ENCODE measurements at places on chromosomes 12 and 14.

- no peak for DNase-seq
Measured at GRCh38 chr12:123995023-123995748, 22.2 kb downstream of the ZNF664 start.

DNA sequence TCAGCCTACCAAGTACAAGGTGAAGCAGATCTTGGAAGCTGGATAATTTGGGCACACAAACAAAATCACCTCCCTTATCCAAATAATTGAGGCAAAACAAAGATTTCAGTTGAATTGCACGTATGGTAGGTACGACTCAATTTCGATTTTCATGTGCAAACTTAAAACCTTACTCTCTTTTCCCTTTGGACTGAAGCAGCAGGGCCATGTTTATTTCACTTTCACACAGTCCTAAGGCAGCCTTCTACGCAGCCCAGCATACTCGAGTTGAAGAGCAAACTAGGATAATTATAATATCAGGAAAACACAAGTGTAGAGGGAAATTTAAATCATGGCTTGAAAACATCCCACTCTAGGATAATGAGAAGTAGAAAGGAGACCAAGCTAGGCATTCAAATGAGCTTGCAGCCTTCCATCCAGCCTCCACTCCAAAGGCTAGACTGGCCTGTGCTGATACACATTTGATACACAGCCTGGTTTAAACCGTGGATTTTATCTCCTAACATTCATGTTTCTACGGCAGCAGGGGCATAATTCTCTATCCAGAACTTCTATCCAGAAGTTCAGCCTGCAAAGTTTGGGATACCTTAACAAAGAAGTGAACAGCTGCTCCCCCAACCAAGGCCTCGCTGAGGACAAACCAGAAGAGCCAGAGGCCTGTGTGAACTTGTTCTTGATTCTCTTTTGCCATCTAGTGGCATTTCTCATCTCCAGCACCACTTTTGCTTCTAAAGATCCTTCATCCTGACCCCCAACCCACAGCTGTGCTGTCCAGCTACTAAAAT lies 2.4 kb upstream of the RNASE7 start:
- DNase-seq = peak; percentile 28

GRCh38 chr12:13707829-13708228 lies 273.6 kb downstream of the GRIN2B start:
- no peak for DNase-seq

- no peak for DNase-seq
Measured at GRCh38 chr12:15038137-15038536, 65.3 kb downstream of the PDE6H start.

DNA sequence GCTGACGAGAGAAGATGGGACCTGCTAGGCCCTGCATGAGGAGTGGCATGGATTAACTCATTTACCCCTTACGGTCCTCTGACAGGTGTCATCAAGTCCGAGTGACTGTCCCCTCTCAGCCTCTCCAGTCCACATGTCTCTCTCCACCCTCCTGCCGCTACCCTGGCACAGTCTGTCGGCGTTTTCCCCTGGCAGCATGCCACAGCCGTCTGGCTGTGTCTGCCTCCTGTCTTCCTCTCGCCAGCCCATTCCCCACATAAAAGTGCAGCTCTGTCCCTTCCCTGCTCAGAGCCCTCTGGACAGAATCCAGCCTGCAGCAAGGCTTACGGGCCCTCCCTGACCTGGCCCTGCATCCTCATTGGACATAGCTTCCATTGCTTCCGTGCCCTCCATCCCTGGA lies 45.6 kb downstream of the UBE3B start:
- DNase-seq = no peak

GRCh38 chr12:46549527-46550265 lies 177.1 kb upstream of the SLC38A2 start:
- no peak for DNase-seq

- no peak for DNase-seq
Measured at GRCh38 chr14:32744811-32745445, 193.8 kb upstream of the NPAS3 start.

GRCh38 chr14:52695481-52696091 lies at the start of gene ERO1A:
Gene ERO1A, minus strand, starts transcription at chr14:52695558. Its CDS starts 77 bp downstream, at chr14:52695481.
- DNase-seq = peak; percentile 83

GRCh38 chr12:121227294-121227693 lies 17.4 kb downstream of the P2RX4 start:
- DNase-seq = no peak

DNA sequence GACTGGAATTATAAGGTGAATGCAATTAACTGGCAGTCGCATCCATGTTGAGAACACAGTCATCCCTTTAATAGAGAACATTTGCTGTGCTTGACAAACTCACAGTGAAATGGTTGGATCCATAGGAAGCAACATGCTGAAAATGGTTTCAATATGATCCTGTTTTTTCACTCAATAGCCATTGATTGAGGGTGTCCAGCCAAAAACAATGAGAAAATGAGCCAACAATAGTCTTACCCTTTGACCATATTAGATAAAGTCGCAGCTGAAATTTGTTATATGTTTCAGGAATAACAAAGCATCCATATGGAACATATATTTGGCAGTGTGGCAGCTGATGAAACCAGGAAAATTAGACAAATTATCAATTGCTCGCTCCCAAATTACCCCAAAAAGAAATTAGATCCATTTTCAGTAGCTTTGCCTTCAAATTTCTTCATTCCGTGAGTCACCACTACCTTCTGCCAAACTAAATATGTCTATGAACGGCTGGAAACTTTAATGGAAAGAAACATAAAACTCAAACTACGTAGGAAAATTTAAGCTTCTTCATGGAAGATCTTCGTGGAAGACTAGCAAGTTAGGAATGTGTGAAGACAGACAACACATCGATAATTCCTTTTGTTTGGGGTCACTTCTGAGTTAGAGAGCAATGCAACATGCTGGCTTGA lies 17.4 kb downstream of the IGF1 start:
- DNase-seq = no peak

- DNase-seq = no peak
Measured at GRCh38 chr12:52529417-52529816, 9.2 kb upstream of the KRT5 start.

DNA sequence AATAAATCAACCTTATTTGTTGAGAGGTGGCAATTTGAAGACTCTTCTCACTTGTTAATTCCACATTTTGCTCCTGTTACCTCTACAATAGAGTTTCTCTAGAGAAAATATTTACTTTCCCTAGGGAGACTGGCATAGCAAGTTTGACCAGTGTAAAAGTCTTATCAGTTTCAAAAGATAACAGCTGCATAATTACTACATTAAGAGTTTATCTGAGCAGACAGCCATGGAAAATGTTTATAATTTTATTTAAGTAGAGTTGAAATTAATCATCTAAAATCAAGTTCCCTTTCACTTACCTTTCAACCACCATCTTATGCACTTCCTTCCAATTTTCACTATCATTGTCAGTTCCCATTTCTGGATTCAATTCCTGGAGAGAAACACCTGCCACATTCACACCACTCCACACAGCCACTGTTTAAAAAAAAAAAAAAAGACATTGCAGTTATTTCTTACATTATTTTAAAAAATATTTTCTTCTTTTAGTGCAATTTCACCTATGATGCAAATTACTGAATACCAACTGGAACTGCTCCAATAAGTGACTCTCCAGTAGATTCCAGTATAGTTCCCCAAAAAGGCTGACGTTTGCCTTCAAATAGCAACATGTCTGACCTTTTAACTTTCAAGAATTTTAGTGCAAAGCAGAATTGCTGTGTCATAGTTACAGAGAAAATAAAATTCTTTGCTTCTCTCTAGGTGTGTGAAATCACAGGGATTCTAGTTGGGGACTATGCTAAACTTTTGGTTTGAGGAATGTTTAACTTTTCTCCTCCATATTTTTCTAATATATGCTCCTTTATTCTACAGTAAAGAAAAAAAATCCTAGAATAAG lies 19.4 kb downstream of the LDHB start:
- peak; percentile 60 for DNase-seq

DNA sequence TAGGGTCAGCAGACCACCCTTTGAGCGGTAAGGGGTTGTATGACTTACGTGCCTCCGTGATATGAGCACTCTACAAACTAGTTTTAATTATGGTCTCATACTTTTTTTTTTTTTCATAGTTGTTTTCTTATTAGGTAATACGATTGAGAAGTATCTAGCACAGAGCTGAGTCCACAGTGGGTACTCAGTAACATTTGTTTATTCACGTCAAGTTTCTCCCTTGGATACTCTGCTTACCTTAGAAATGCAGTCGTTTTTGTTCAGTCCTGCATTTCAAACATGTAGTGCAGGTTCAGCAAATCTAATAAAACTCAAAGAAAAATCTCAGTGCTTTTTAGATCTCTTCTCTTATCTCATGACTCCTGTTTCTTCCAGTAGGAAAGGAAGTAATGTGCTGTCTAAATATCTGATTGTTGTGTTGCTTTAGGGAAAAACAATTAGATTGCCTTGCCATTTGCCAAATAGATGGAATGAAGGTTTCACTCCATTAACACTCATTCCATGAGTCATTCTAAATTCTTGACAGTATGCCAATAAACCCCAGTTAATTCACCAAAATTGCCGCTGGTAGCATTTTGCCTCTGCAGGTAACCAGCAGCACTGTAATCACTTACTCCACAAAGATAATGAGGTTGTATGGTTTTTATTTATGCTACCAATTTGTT lies 118.9 kb downstream of the PTCSC3 start:
- DNase-seq = peak; percentile 17

GRCh38 chr12:10310926-10311720 lies 3.5 kb downstream of the KLRD1 start:
- no peak for DNase-seq

DNA sequence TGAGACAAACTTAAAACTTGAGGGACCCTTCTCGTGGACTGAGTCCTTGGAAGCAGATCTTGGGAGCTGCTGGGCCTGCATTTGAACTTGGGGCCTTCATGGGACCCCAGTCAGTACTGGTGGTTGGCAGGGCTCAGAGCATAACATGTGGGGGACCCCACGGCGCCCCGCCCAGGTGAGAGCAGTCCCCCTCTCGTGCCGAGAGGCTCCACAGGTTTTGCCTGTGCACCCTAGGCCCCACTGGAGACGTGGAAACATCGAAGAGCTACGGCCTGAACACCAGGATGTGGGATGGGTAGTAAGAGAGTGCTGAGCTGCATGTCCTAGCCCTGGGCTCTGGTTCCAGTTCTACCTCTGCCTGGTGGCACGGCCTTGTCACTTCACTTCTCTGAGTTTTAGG lies 84.1 kb downstream of the CACNA1C start:
- DNase-seq = no peak

DNA sequence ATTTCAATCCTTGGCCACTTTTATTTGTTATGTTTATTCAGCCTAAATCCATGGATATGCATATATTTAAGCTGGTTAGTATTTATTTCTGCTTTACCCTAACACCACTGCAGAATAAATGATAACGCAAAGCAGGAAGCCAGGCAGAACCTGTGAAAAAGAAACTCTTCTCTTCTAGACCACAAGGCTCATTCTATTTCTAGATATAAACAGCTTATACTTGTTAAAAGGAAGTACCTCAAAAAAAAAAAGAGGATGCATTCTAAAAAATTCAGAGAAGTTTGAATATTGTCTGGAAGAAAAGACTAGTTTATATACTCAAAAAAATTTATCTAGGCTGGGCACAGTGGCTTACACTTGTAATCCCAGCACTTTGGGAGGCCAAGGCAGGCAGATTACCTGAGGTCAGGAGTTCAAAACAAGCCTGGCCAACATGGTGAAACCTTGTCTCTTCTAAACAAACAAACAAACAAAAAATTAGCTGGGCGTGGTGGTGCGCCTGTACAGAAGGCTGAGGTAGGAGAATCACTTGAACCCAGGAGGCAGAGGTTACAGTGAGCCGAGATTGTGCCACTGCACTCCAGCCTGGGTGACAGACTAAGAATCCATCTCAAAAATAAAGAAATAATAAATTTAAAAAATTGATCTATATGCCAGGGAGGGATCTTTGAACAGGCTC lies 55.8 kb downstream of the GALNT4 start:
- DNase-seq = no peak

DNA sequence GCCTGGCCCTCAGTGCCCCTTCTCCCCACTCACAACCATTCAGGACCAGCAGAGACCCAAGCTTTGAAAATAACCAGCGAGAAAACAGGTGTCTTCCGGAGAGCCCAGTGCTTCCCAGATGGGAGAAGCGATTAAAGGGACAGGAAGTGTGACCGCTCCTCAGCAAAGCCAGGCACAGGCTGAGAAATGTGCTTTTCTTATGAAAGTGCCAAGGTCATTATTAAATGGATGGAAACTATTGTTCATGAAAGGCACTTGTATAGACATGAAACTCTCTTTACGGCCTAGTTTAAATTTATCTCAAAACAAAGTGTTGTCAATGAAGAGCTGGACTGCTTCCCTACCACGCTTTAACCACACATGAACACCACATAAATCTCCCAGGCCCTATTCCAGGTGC lies 210.4 kb downstream of the SPTSSA start:
- no peak for DNase-seq

DNA sequence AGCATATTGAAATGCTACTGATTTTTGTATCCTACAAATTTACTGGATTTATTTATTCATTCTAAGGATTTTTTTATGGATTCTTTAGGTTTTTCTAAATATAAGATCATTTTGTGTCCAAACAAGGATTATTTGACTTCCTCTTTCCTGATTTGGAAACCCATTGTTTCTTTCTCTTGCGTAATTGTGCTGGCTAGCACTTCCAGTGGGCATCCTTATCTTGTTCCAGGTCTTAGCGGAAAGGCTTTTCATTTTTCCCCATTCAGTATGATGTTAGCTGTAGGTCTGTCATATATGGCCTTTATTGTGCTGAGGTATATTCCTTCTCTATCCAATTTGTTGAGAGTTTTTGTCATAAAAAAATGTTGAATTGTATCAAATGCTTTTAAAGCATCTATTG lies 57.2 kb upstream of the RHOJ start:
- DNase-seq = no peak

GRCh38 chr14:45902241-45902640 lies 649.2 kb upstream of the MIS18BP1 start:
- DNase-seq = no peak

DNA sequence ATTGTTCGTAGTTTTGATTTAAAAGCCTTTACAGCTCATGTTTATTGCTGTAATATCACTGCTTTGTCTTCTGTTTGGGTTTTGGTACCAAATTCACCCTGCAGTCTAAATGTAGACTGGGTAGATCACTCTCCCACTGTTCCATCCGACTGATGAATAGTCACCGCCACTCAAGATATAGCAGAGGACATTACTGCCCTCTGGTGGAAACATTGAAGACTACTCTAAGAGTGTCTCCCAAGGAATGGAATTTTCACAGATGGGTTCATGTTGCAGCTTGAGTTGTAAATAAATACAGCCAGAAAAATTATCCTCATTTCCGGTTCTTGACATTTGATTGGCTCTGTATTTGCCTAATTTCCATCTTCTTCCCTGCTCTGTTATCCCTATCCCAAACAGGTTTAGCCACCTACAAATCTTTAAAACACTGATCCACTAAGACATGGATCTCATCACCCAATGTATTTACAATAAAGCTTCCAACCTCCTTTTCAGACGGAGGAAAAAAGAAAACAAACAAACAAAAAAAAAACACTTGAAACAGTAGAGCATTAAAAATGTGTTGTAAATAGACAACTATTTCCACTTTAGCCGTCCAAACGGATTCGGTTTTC lies 198.3 kb upstream of the CPNE8 start:
- DNase-seq = peak; percentile 48

GRCh38 chr14:49957089-49957852 lies 64.4 kb downstream of the ARF6 start:
- no peak for DNase-seq
